ENCODE measurements at places on chromosomes 2 and 18. TPM values are rescaled to one million over a fixed set of nuclear protein-coding genes. Genes with fewer than 3 reads are reported as not detected.

DNA sequence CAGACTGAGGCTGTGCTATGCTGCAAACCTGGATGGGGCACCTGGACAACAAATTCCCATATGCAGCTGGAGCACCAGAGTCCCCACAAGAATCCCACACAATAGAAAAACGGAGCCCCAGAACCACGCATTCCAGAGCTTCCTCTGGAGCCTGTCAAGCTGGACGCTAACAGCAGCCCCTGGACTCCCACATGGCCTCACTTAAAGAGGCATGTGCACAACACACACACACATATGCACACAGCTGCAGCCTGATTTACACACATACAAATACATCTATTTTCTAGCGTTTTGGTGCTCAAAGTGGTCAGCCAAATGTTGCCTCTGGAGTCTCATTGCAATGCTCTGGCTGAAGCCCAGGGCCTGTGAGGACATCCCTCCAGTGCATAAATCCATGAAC, 632.7 kb upstream of the ID2 start:
- no peak overlapping the region for H3K27ac ChIP-seq
- no peak overlapping the region for H3K4me3 ChIP-seq
- DNase-seq: no peak
- H3K36me3 ChIP-seq: no peaks in the 10 kb centered on the region

DNA sequence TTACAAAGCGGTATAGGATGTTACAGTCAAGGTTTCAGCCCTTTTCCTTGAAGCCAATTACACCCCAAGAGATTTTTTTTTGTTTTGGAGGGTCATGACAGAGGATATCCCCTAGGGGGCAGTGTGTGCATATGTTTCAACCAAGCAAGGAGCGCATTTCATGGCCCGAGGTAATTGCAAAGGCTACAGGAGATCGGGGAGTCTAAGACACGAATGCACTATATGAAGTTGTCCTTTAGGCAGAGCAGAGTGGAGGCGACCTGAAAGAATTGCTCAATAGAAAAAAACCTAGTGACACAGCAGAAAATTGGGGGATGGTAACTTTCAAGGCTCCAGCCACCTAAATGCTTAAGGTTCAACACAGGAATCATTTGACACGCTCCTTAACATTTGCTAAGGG, 219.8 kb upstream of the PARD3B start:
- no peak overlapping the region for H3K4me3 ChIP-seq
- H3K4me1 ChIP-seq: no peaks in the 10 kb centered on the region
- no peaks in the 10 kb centered on the region for H3K36me3 ChIP-seq
- H3K27me3 ChIP-seq: no peaks in the 10 kb centered on the region
- DNase-seq: peak; percentile 80
- H3K27ac ChIP-seq: peak overlapping the region; percentile 20

DNA sequence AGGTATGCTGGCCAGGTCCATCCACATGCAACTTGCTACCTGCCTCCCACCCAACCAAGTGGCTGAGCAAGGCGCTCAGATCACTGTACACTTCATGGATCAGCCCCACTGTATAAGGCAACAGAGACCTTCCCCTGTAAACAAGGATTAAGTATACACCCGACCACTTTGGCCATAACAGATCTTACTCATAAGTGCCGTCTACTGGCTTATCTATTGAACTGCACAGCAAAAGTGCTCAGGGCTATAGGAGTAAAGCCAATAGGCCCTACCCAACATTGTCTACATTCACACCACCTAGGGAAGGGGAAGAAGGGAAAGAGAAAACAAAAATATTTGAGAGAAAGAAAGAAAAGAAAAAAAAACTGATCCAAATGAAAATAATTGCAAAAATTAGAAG, 663.9 kb upstream of the LRRTM1 start:
- DNase-seq: no peak
- H3K4me3 ChIP-seq: no peak overlapping the region
- H3K27ac ChIP-seq: no peak overlapping the region
- no peaks in the 10 kb centered on the region for H3K27me3 ChIP-seq
- no peaks in the 10 kb centered on the region for H3K4me1 ChIP-seq

- no peak overlapping the region for H3K4me3 ChIP-seq
- no peak overlapping the region for H3K27ac ChIP-seq
- H3K36me3 ChIP-seq: no peaks in the 10 kb centered on the region
- no peaks in the 10 kb centered on the region for H3K27me3 ChIP-seq
- no peaks in the 10 kb centered on the region for H3K4me1 ChIP-seq
- no peak for DNase-seq
Measured at GRCh38 chr18:13895505-13896033, 19.8 kb downstream of the MC2R start.

DNA sequence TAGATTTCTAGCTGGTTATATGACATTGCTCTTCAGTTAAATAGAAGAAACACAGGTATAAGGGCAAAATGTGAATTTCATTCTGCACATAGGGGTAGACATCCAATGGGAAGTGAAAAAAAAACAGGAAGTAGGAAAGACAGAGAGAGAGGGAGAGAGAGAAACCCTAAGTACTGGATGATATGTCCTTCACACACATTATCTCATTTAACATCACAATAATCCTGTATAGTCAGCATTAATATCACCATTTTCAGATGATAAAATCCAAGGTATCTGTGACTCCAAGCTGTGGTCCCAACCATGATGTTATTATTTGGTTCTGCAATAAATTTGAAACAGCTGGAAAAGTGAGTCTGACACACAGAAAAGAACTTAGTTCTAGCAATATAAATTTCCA, 759.9 kb downstream of the SATB2 start:
- no peaks in the 10 kb centered on the region for H3K4me1 ChIP-seq
- no peaks in the 10 kb centered on the region for H3K36me3 ChIP-seq
- no peak overlapping the region for H3K4me3 ChIP-seq

The ALPG gene
- not detected for total RNA-seq
